Germinal center (tissue), 1 donor: ENCODE measurements at places on chromosomes 3 and 15.

- no peak for DNase-seq
Observed at GRCh38 chr3:43964640-43965039, 273.9 kb downstream of the ABHD5 start.

GRCh38 chr3:105228696-105229095, 138.0 kb upstream of the ALCAM start:
- no peak for DNase-seq

DNA sequence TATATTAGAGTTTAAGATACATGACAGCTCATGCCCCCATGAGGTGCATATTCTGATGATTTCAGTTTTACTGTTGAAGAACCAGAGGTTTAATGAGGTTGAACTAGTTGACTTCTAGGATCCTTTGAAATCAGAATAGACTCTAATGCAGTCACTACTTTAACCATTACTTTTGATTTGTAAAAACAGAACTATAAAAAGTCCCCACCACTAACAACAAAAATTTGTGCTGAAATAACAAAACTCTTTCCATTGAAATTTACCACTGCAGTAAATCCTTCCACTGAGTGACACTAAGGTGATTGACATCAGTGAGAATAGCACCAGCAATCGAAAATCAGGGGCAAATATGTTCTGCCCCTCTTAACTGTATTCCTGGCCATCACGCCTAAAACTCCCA, 214.1 kb downstream of the SHQ1 start:
- no peak for DNase-seq

DNA sequence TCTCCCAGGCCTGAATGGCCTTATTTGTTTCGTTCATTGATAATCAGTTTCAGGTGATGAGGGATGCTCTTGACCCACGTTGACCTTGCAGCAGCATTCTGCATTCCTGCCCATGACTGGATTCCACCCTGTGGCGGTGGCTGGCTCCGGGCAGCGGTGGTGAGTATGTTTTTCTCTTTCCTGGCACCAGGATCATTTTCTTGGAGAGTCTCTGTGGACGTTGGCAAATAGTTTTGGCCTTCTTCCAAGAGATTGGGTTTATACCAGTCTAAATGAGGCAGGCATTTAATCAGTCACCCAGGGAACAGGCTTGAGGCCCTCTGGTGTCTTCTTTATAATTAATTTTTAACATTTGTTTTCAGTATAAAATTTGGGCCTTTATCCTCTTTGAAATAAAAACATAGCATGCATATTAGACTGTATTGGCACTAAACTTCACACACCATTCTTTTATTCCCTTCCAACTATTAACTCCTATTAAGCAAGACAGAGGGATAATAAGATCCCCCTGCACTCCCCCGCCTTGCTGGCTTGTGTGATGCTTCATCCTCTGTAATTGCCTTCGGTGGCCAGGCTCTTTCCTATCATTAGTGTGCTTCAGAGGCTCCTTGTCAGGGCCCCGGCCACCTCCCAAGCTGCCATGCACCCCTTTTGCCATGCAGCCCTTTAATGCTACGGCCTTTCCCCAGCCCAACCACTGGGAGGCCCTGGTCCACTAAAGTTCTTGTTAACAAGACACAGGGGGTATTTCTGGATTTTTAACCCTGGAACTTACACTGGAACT, 176.2 kb upstream of the TOPAZ1 start:
- no peak for DNase-seq

DNA sequence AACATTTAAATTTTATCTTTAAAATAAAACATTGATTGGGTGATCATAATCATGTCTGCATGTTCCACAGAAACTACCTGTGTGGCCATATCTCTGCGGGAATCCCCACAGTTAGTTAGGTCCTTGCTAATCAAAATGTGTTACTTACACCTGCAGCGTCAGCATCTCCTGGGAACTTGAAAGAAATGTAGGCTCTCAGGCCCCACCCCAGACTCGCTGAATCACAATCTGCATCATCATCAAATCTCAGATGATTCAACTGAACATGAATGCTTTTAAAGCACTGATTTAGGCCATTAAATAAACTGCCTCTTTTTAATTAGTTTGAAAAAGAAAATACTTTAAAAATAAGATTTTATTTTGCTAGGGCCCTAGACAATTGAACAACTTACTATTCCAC, 577.8 kb downstream of the PYDC2 start:
- no peak for DNase-seq
